Stimulated activated naive CD4-positive, alpha-beta T cell treated with Interleukin-2 at 50 U/mL for 16 hours (primary cell): ENCODE measurements at places on chromosomes 2 and 18.

DNA sequence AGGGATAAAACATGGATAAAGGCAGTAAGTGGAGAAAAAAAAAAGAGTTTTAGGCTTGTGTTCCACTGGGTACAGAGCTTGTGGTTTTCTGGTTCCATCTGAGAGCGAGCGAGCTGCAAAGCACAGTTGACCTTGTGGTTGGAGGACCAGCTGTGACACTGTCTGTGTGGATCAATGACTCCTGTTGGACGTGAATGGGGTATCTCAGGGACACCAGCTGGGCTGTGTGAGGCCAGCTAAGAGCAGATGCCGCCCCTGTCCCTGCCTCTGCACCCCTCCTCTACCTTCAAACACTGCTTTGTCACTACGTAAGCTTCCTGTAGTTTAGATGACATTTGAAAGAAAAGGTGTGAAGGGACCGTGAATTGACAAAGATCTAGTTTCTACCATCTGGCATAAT is 67.8 kb downstream of the QPCT start:
- no peak for DNase-seq

DNA sequence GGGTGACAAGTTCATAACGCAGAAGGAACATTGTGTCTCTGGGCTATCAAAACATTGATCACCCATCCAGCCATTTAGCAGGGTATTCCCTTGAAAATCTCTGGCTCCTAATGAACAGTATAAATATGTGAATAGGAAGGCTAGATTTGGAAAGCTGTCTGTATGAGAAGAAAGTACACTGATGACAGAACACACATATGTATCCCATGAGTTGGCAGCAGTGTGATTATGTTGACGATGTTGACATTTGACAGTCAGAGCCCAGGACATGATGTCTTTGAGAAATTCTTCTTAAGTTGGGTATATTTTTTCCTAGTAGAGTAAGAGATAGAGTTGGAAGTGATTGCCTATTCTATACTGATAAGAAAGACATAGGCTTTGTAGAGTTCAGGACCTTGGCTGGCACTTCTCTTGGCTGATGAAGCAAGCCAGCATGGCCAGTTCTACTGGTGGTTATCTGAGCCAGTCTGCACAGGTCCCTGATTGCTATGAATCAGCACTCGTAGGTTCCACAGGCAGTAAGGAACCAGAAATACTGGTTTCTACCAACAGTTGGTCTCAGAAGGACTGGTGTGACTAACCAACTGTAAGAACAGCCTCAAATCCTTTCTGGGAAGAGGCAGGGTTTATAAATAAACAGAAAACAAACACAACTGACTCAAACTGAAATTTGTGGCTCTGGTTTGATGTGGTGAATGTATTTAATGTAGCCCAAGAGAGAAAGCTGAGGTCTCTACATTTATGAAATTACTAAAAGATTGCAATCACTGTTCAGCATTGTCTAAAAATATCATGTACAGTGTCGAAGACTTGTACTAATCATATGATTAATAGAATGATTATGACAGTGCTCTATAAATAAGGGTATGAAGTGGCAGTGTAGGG is 43.9 kb upstream of the RAPH1 start:
- DNase-seq, result peak; percentile 42

GRCh38 chr18:68152770-68153169 is 562.1 kb downstream of the TMX3 start:
- no peak for DNase-seq

DNA sequence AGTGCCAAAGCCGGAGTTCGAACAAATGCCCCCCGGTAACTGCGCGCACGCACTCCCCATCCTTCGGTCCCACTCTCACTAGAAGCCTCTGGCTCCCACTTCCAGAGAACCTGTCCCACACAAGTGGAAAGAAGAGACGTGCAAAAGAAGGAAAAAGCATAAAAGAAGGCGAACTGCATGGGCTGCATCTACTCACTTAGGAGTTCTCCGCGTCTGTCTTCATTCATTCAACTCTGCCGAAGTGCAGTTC is 312 bp downstream of the NR4A2 start:
- no peak for DNase-seq

DNA sequence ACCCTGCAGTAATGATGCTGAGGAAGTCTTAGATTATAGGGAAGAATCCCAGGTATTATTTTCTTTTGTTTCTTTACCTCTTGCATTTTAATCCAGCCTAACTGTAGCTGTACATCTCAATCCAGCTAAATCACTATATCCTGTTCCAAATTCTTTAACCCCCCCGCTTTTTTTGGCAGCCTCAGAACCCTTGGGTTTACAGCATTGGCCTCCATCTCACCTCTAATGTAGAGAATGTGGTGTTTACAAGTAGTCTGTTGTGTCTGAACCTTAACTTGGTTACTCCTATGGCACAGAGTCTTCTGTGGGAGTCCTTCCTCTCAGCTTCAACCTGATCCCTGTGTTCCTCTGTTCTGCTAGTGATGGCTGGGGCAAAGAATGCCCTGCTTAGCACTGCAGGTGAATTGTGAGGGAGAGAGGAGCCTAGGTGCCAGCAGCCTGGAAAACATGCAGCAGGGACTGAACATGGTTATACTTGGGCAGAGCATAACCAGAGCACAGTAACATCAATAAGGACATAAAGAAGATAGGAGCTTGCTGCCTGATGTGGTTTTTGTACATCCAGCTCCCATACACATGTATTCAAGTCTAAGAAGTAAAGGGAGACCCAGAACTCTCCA is 130.2 kb downstream of the FAM124B start:
- DNase-seq, result no peak

DNA sequence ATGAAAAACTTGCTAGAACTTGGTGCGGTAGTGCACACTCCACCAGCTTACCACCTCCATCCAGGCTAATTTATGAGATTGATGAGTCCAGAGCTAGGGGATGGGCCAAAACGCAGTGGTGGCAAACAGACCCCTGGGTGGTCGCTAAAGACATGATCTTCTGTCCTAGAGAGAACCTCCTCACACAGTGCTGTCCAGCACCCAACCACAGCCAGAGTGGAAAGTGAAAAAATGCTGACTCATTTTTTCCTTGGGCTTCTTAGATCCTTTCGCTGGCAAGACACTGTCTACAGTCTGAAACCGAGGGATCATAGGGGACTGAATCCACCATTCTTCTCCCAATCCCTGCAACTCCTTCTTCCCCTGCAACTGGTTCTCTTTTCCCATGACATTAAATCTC is 4.1 kb downstream of the ANTXR1 start:
- no peak for DNase-seq

DNA sequence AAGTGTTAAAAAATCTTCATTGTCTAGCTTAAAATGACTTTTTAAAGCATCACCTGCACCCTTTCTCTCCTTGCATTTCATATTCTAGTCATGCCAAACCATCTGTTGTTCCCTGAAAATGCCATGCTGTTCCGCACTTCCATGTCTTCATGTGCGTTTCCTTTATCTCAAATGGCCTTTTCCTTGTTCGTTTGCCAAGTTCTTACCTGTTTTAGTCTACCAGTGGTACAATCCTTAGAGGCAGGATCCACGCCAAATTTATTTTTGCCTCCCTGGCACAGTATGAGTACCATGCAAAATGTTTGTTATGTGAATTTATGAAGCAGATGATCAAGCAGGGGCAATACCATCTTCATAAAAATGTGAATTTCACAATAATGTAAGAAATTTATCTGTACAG is 37.0 kb downstream of the TMEFF2 start:
- DNase-seq, result no peak

GRCh38 chr18:76497021-76497420 is 2.0 kb upstream of the ZNF516 start:
- no peak for DNase-seq

DNA sequence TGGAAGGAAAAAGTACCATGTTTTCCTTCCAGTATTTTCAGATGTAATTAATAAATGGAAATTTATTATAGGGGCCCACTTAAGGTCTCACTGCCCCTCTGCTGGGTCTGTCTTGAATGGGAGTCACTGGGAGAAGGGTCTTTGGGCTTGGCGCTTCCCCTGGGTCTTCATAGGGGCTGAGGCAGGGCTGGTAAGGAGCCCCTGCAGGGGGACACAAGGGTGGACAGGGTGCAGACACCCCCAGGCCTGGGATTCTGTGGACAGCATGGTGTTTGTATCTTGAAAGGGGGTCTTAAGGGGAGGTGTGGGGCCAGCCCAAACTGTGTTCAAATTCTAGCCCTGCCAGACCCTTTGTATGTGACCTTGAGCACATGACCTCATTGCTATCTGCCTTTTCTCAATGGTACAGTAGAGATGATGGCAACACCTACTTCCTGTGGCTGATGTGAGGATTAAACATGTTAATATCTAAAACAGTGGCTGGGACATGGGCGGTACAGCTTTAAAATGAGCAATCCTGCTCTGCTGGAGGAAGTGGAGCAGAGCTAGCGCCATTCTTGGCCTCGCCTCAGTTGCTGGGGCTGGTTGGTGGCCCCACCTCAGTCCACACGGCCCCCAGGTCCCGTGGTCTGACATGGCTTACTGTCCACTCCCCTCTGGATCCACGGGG is 71.6 kb downstream of the GNAL start:
- DNase-seq, result no peak
